Kasumi-1 (cell line): ENCODE measurements at places on chromosomes 2 and 18.
A peak's percentile ranks its signal among the peaks of the same experiment; 100 is the strongest.

- no peak for DNase-seq
These were observed 328 bp downstream of the EGR4 start for GRCh38 chr2:73292906-73293533.

- no peak for DNase-seq
These were observed 79.5 kb upstream of the OTOF start for GRCh38 chr2:26557244-26557925.

- peak; percentile 89 for DNase-seq
These were observed 524 bp upstream of the SERTAD2 start for GRCh38 chr2:64654063-64654811.

GRCh38 chr18:36536426-36536825, 238.9 kb downstream of the FHOD3 start:
- no peak for DNase-seq

- no peak for DNase-seq
These were observed 38.7 kb downstream of the REEP1 start for GRCh38 chr2:86298411-86299390.

DNA sequence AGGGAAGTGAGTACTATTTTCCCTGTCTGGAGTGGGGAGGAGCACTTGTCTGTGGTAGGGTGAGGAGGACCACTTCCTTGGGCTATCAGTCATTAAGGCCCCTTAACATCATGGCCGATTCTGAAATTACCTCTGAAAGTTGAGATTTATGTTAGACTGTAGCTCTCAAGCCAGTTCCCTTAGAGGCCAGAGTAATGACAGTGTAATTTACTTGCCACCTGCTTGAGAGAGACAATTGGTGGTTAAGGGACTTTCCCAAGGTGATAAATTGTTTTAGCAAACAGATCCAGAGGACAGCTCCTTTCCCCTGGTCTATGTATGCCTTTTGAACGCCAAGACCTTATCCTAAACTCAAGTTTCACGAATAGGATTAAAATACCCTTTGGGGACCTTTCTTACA, 56.1 kb downstream of the NEDD4L start:
- DNase-seq: no peak

- DNase-seq: no peak
These were observed 49.9 kb upstream of the RBBP8 start for GRCh38 chr18:22883179-22883578.
